ENCODE measurements at places on chromosomes 7 and 10.
A peak's percentile ranks its signal among the peaks of the same experiment; 100 is the strongest.

DNA sequence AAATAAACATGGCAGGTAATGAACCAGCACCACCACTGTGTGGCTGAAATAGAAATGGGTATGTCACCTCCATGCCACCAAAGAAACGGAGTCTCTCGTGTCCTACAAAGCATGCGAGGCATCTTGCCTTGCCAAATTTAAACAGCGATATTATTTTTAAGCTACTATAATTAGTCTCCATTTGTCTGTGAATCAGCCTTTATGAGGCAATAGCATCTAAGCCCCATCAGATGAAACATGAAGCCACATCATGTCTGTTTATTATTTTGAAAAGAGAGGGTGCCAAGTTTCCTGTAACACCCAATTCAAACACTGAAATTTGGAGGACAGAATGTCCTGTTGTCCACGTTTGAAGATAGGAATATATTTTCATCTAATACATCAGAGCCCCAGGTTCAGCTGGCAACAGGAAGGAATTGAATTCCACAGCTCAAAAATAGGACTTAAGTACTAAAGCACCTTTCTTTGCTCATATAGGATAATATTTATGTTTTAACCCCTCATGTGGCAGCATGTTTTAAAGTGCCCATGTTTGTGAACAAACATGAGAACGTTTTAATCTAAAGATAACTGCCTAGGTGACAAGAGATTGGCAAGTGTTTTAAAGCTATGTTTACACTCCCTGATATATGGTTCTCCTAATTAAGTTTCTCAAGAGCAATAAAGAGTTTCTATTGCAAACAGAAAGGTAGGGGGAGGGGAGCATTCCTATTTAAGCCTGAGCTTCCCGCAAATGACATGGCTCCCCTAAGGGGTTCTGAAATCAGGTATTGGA is 86.8 kb downstream of the SORBS1 start:
- no peak for DNase-seq

DNA sequence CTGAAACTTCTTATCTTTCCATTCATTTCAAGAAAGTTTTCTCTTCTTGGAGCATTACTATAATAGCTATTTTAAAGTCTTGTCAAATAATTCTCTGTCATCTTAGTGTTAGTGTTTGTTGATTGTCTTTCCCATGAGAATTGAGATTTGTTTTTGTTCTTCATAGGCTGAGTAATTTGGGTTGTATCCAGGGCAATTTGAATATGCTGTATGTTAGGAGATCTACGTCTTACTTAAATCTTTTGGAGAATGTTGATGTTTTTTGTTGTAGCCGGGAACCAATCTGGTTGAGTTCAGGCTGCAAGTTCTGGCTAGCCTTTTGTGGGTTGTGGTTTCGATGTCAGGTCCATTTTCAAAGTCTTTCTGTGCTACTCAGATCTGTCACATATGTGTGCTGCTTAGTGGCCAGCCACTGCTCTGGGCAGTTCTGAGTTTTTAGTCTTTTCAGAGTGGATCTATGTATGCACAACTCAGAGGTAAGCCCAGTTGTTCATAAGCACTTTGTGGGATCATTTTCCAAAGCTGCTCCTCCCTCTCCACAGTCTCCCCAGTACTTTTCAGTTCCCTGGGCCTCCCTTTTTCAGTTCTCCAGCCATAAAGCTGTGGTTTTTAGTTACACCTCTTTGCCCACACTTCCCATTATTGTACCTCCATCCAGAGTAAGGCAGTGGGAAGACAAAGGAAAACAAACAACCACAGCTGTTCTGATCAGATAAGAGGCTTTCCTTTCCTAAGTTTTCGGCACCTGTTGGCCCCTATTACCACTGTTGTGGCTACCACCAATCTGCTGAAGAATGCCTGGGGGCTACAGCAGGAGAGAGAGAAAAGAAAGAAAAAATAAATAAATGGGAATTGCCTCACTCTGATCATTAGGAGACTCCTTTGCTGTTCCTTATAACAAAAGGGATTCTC is 4.7 kb upstream of the CCNJ start:
- DNase-seq = no peak

DNA sequence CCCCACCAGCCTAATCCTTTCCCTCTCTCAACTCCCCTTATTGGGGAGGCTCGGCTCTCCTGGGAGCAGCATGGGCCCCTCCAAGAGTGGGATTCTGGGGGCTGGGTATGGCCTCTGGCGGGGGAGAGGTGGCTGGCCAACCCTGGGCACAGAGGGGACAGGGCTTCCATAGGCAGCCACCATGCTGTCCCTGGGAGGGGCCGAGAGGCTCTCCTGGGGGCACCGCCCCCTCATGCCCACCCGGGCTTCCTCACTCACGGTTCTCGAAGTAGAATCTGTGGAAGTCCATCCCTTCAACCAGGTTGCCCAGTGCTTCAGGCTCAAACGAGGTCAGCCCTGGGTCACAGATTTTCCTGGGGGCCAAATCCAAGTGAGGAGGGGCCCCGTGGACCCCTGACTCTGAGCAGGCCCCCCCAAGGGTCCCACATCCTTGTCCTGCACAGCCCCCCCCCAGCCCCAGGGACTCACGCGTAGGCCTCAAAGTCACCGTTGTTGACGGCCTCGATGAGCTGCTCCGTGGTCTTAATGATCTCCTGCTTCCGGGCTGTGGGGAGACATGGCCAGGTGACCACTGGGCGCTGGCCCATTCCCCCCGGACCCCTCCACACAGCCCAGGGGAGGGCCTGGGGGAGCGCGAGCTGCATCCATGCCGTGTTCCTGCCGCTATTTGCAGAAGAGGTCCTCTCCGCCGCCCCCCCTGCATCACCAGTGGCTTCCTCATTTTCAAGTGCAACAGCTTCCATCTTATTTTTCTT is 19.8 kb downstream of the YKT6 start:
- DNase-seq = no peak

- peak; percentile 61 for DNase-seq
Measured at GRCh38 chr7:82234457-82235049, 209.0 kb downstream of the CACNA2D1 start.

- peak; percentile 89 for DNase-seq
Measured at GRCh38 chr7:44184206-44184872, 4.9 kb downstream of the GCK start.

DNA sequence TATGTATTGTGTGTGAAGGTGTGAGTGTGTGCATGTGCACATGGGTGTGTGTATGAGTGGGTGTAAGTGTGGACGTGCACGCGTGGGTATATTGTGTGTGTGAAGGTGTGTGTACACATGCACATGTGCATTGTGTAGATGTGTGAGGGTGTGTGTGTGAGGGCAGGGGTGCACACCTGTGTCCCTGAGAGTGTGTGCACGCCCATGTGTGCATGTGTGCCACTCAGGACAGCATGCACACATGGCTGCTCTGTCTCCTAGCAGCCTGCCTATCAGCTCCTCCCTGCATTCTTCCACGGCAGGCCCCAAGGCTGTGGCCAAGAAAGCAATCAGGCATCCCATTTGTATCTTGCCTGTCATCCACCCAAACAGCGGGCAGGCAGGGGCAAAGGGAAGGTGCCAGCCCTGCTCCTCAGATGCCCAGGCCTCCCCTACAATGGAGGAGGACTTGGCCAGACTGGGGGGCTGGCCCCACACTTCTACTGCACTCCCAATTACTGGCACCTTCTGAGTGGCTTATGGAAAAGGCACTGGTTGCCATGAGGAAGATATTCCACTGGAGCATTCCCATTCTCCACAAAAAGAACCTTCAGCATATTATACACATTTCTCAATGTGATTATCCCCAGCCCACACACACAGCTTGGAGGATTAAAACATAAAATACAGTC is 380.4 kb upstream of the ZMIZ1 start:
- no peak for DNase-seq

GRCh38 chr7:95478272-95479037 is 7.3 kb upstream of the ASB4 start:
- DNase-seq = no peak

DNA sequence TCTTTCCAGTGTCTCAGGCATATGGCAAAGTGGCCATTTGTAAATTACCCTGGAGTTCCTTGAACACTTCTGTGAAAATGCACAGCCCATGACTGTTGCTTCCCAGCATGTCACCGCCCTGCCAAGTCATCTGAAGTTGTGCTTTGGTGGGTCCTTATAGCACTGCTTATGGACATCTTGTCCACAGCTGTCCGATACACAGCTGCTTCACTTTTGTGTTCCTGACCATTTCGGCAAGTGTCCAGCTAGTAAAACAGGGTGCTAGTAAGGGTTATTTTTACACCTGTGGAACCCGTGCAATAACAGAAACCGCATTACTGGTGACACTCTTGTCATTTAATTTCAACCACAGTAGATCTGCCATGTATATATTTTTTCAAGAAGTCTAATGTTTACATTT is 29.7 kb downstream of the PIP4K2A start:
- no peak for DNase-seq

- DNase-seq = no peak
Measured at GRCh38 chr10:6273351-6273750, 70.6 kb downstream of the PFKFB3 start.

DNA sequence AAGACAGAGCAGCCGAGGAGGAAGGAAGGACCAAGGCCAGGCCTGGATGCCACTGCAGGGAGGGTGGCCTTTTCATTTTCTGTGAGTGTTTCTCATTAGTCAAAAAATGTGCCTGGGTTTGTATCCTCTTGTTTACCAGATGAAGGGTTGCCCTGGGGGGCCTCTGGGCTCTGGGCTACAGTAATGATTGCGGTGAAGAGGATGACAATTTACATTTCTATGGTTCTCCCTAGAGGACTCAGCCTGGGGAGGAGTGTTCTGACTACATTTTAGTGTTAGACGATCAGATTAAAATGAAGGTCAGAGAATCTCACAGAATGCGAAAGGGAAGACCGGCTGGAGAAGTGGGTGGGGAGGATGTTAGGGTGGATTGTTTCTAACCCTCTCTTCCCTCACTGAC is 108.0 kb upstream of the KMT2C start:
- DNase-seq = no peak

GRCh38 chr7:140176811-140177702 is at the start of gene KDM7A:
KDM7A (minus strand) TSS chr7:140176983; CDS start chr7:140176937, 46 bp downstream.
- peak; percentile 91 for DNase-seq

DNA sequence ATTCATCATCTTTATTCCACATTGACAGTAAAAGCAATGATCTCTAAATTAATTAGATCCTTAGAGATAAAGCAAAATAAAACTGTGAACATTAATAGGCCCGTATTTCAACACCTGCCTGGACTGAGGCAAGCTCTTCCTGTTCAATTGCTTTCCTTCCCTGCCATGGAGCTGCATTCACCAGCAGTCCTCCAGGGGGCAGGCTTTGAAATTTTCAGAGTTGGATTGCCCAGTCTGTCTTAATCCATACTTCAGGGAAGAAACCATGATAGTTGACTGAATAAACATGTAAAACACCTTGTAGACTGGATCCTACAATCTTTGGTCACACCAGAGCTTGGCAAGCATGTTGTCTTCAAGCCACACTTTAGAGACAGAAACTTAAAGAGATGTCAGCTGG is 936.6 kb downstream of the NRG3 start:
- DNase-seq = peak; percentile 38

DNA sequence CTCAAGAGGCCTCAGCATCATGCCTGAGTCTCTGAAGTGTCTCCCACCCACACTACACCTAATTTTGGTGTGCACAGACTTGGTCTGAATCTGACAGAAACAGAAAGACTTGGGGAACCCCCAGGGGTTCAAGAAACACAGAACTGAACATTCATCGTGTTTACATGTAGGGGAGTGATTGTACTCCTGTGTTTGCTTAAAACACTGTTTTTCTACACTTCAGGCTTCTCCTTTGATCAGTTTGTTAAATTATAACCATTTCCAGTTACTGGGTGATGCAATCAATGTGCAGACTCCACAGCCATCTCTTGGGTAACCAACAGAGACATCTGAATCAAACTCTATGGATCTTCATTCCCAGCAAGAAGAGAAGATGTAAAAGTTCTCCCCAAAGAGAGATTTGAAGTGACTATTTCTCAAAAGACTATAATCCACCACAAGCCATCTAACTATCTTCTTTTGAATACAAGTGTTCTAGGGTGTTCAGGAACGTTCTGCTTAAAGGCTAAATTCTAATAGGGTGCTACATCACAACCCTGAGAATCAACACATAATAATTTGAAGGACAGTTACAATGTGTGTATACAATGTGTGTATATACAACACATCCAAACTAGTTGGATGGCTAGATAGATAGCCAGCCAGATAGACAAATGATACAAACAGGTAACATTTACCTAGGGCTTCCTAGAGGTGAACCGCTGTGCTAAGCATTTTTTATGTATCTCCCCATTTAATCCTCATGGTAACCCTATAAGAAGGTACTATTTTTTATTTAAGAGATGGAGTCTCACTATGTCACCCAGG is 34.2 kb downstream of the DNAJC12 start:
- DNase-seq = no peak

DNA sequence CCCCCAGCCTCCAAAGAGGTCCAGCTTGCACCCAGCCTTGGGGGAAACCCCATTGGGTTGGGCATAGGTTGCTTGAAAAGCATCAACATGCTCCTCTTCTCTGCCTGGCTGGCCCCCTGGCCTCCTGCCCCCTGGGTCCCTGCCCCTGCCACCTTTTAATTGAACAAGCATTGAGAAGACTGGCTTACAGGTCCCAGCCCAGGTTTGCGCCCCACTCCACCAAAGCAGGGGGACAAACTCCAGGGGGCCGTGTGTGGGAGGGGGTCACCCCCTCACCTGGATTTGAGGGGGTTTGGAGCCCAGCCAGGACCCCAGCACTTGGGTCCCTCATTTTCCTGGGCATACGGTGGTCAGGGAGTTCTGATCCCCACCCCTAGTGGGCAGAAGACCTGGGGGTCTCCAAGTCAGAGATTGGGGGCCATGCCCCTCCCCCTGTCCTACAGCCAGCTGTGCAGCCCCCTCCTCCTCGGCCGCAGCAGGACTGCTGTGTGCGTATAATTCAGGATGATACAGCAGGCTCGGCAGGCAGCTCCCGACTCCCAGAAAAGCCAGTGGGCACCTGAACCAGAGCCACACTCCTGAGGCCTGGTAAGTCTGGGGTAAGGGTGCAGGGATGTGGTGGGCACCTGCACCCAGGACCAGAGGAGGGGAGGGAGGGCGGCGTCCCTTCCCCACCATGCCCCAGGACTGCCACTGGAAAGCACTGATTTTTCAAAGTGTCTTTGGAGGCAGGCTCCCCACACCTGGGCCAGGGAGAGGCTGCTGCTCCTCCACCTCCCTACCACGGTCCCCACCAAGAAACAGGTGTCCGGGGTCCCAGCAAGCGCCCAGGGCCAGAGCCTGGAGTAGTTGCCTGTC is 1.7 kb downstream of the ELFN1 start:
- no peak for DNase-seq

GRCh38 chr7:151512353-151512752 is 7.3 kb downstream of the RHEB start:
- no peak for DNase-seq

All from mesenchymal stem cell (in vitro differentiated cells and primary cell).